ENCODE measurements at places on chromosomes 2 and 18.
A peak's percentile ranks its signal among the peaks of the same experiment; 100 is the strongest.

GRCh38 chr2:38190542-38191218 lies 114.7 kb upstream of the CYP1B1 start:
- DNase-seq = no peak

- no peak for DNase-seq
These were observed 13.7 kb downstream of the NGEF start for GRCh38 chr2:232999354-232999753.

GRCh38 chr2:182069908-182070307 lies 84.3 kb downstream of the PPP1R1C start:
- DNase-seq = no peak

DNA sequence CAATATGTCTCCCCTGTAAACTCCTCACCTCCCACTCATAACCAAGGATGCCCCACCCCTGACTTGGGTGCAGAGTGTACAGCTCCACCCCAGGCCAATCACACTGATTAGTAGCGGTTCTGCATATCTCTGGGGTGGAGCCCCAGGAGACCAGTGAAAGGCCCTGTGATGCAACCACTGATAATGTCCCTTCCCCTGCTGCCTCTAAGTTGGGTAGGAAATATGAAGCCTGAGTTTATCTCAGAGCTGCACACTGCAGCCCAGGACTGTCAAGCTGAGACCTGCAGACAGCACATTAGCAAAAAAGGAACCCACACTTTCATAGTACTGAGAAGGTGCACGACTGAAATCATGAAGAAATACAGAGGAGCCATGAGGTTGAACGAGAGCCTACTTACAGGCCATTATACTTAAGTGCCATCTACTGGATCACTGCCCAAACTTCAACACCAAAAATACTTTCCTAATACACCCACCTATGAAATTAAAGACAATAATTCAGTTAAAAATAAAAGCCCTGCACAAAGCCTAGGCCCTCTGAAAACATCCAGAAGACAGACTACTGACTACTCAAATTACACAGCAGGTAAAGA lies 455.4 kb upstream of the LRRTM4 start:
- DNase-seq = no peak

GRCh38 chr2:39871291-39871761 lies 92.3 kb upstream of the THUMPD2 start:
- DNase-seq = no peak

DNA sequence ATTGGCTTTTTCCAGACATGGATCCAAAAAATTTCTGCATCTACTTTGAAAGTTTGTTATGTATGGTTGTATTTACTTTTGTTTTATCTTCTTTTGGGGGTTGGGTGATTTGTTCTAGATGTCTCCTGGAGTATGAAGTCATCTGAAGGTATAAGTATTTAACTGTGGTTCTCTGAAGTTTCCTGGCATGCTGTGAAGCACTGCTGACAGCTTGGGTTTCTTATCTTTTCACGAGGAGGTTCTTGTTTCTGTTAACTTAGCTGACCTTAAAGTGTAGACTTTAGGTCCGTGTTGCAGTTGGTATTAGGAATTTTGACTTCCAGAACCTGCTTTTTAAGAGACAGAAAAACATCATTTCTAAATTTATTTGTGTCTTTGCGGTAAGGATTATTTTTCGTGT lies 15.9 kb downstream of the GLS start:
- DNase-seq = no peak

- DNase-seq = no peak
These were observed 26.6 kb downstream of the ONECUT2 start for GRCh38 chr18:57461652-57462269.

- DNase-seq = no peak
These were observed 4.6 kb upstream of the MLPH start for GRCh38 chr2:237482485-237482884.

DNA sequence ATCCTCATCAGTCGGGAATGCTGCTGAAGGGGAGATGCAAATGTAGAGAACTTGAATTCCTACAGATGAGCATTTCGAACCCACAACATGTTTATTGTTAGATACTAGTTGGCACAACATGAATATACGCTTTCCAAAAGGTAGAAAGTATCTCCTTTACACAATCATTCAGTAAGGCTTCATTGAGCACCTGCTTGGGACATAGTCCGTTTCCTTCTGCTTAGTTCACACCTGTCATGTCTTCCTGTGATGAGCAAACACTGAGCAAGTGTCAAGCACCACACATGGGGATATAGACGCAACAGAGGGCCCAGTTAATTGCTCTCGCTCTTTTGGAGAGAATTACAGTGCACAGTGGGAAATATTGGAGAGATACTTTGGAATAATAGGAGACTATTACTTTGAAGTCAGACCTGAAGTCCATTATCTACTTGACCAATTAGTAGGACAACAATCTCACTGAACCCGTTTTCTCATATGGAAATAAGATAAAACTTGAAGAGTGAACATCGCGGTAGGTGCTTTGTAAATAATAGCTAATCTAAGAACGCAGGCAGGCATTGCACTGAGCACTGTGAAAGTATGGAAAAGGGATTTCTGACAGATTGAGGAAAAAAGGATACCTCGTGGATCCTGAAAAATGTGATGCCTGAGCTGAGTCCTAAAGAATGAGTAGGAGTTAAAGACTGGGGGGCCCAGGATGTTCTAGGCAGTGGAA lies 1.2 kb downstream of the CPSF3 start:
- no peak for DNase-seq

DNA sequence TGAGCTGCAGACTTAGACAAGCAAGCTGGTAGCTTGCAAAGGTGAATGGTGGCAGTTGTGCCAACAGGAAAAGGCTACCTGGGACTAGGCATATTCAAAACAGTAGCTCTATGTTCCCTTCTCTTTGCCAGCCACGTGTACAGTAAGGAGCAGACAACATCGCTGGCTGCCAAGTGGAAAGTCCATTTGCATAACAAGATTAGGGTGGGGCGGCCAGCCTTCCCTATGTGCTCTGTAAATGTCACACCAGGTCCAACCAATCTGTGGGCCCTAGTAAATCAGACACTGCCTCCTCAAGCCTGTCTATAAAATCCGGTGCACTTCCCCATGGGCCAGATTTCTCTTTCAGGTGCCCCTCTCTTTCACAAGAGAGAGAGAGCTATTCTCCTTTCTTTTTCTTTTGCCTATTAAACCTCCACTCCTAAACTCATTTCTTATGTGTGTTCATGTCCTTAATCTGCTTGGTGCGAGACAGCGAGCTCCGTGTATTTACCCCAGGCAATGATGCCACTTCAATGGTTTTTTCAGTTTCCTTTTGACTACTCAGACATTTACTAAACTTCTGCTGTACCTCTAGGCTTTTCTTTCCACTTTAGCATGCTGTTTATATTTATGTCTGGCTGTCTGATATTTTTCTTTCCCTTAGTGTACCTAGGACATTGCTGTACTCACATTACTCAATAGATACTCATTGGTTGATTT lies 297.4 kb upstream of the GCFC2 start:
- DNase-seq = no peak

- DNase-seq = no peak
These were observed 400.2 kb upstream of the SPHKAP start for GRCh38 chr2:228581731-228582130.

GRCh38 chr2:217420854-217421253 lies 561.0 kb upstream of the TNP1 start:
- DNase-seq = no peak

- DNase-seq = no peak
These were observed 3.5 kb upstream of the UGT1A1 start for GRCh38 chr2:233756429-233757081.

- no peak for DNase-seq
These were observed 8.1 kb downstream of the NBEAL1 start for GRCh38 chr2:203022751-203023150.

GRCh38 chr2:201182650-201183364 lies at the start of gene CASP10:
TSS of gene CASP10 (plus strand) at chr2:201183141. CDS start at chr2:201185778, 2,637 bp downstream.
- peak; percentile 57 for DNase-seq

DNA sequence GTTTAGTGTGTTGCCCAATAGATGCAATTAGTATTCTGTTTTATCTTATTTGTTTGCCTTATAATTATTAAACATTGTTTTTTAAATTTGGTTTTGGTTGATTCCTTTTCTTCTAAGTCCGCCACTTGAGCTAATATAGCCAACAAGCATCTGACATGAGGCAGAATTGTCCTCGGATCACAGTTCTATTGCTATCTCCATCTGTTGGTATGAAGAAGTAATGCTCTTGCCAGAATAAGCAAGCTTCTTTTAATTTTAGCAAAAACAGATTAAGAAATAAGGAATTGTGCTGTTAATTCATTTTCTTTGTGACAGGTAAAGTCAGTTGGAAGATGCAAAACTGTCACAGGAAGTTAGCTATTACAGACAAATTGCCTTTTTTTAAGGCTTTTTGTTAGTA lies 54.3 kb downstream of the R3HDM1 start:
- DNase-seq = no peak

DNA sequence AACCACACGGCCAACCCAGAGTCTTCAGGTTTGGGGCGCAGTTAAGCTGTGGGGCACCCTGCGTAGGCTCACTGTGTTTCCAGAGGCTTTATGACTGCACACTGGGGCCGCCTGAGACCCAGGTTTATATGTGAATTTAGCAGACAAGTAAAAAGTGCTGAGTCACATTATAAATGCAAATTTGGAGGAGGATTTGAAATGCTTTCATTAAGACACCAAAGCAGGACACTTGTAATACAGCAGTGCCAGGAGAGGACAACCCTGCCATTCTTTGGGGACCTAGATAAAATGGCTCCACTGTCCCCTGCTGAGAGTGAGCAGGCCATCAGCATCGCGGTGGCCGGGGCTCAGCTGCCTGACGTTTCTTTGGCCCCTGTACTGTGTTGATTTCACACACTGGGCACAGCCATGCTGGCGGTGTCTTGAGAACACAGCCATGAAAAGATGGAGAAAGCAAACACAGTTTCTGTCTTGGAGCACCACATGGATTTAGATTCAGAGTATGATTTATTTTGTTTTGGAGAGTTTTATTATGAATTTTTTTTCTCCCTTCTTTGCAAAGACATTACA lies 10.2 kb downstream of the ACKR3 start:
- DNase-seq = no peak

- DNase-seq = no peak
These were observed 2.6 kb upstream of the IMP4 start for GRCh38 chr2:130339885-130340745.
